ENCODE measurements at places on chromosomes 4 and X.

DNA sequence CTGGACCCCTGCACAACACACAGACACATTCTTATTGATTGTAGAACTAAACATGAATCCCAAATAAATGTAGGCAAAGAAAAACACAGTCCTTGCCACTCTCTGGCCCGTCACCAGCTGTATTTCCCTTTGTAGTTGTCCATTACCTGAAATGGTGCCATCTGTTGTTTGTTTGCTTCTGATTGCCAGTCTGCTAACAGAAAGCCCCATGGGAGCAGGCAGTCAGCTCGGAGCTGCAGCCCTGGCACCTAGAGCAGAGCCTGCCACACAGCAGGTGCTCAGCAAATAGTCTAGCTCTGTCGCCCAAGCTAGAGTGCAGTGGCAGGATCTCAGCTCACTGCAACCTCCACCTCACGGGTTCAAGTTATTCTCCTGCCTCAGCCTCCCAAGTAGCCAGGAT, 28.9 kb downstream of the CPLX1 start:
- DNase-seq, result peak; percentile 38

DNA sequence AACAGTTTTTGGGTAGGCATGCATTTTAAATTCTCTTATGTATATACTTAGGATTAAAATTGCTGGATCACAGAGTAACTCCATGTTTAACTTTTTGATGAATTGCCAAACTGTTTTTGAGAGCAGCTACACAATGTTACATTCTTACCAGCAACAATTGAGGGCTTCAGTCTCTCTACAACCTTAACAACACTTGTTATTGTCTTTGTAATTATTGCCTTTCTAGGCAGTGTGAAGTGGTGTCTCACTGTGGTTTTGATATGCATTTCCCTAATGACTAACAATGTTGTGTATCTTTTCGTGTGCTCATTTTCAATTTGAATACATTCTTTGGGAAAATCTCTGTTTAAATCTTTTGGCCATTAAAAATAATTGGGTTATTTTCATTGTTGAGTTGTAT, 17.3 kb upstream of the F11 start:
- DNase-seq, result no peak

GRCh38 chr4:6916587-6917460, 7.2 kb downstream of the TBC1D14 start:
- peak; percentile 58 for DNase-seq

- DNase-seq, result peak; percentile 81
These were observed 21.7 kb upstream of the MFAP3L start for GRCh38 chr4:170047771-170048354.

GRCh38 chr4:45064741-45065140, 338.4 kb upstream of the GNPDA2 start:
- DNase-seq, result no peak

DNA sequence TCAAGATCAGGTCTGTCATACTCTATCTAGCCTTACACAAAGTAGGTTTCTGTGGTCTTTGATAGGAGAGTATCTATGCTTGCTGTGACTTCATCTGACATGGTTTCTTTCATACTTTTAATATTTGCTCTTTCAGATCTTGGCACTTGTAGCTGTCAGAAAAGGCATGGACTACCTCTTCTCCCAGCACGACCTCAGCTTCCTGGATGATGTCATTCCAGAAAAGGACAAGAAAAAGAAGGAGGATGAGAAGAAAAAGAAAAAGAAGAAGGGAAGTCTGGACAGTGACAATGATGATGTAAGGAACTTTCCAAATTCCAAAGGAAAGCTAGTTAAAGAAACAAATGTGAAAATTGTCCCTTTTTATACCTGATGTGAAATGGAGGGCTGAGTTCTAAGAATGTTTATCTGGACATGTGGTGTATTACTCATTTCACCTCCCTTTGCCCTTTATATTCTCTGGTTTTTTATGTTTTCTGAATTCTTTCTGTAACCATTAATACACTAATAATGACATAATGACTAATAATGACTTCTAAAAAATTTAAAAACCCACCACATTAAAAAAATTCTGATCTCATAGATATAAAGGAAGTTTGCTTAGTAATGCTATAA, 221.2 kb downstream of the SLC4A4 start:
- DNase-seq, result no peak

GRCh38 chr4:146245850-146246249, 31.5 kb downstream of the REELD1 start:
- no peak for DNase-seq

DNA sequence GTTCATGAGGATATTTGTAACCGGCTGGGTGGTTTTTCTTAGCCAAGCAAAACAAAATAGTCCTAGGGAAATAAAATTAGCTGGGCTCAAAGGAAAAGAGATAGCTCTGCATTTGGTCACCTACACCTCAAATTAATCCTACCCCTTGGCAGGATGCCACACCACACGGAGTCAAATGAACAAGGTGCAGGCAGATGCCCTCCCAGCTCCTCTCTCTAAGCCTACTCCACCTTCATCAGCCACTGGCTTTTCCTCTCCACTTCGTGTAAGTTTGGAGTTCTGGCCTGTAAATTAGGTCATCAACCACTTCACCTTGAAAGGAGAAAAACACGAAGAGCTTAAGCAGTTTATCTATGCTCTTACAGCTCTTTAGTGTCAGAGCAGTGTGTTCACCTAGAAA, 1.4 kb downstream of the DDIT4L start:
- peak; percentile 72 for DNase-seq

- peak; percentile 45 for DNase-seq
These were observed 67.4 kb downstream of the STX18 start for GRCh38 chr4:4474476-4474875.

DNA sequence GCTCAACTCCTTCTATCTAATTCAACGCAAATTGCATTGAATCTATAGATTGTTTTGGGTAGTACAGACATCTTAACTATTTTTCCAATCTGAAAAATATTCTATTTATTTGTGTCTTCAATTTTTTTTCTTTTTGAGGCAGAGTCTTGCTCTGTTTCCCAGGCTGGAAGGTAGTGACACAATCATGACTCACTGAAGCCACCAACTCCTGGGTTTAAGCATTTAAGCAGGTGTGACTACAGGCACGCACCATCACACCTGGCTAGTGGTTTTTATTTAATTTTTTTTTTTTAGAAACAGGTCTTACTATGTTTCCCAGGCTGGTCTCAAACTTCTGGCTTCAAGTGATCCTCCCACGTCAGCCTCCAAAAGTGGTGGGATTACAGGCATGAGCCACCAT, 98.3 kb downstream of the GK start:
- no peak for DNase-seq

GRCh38 chr4:81826335-81826734, 354.6 kb upstream of the RASGEF1B start:
- DNase-seq, result no peak

- no peak for DNase-seq
These were observed 63.9 kb downstream of the HAND2 start for GRCh38 chr4:173466101-173466500.

DNA sequence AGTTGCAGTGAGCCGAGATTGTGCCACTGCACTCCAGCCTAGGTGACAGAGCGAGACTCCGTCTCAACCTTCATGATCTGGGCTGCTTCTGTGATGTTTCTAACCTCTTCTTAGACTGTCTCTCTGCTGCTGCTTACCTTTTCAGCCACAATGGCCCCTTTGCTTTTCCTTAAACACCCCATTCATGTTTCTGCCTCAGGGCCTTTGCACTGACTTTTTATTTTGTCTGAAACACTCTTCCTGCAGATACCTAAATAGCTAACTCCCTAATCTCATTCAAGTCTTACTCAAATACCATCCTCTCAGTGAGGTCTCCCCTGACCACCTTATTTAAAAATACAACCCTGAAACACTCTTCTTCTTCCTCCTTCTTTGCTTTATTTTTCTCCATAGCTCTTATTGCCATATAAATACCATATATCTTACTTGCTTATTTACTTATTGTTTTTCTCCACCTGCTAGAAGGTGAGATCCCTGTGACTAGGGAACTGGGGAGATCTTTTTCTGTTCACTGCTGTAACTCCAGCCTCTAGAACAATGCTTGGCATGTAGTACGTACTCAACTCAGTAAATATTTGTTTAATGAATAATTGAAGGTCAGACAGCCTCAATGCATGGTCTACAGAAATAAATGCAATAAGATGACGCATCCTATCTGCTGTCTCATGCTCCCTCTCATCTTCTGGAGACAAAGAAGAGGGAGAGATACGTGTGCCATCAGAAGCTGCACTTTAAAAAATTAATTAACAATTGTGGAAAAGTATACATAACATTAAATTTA, 43.8 kb upstream of the SETD7 start:
- no peak for DNase-seq

GRCh38 chr4:129490516-129490915, 394.6 kb downstream of the C4orf33 start:
- no peak for DNase-seq

- DNase-seq, result no peak
These were observed 59.8 kb downstream of the ARSJ start for GRCh38 chr4:113919611-113920010.

DNA sequence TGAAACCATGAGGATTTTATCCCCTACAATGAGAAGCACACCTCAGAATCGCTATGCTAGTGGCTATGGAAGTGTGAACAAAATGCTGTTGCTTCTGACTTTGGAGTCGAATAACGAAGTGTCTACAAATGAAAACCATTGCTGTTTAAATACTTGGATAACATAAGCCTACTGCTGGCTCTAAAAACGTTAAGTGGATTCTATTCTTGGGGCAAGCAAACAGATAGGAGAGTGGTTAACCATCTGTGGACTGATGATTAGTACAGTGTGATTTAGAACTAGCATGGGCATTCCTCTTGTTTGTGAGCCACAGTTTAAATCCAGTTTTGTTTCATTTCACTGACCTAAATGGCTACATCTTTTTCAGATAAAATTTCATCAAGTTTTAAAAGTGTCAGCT, 109.7 kb upstream of the PNPLA4 start:
- peak; percentile 55 for DNase-seq

DNA sequence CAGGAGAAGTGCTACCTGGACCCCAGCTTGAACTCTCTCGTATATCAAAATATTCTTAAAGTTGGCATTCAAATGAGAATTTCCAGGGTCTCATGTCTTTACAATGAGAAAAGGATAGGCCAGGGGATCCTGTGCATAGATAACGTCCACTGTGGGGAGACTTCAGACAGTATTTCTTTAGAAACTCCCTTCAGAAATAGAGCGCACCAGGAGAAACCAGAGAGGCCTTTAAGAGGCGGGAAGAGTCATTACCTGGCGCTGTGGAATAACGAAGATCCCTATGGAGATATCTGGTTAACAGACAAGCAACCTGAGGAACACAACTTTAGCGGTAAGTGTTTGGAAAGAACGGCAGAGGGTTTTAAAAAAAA, 600 bp downstream of the RADX start:
- no peak for DNase-seq

DNA sequence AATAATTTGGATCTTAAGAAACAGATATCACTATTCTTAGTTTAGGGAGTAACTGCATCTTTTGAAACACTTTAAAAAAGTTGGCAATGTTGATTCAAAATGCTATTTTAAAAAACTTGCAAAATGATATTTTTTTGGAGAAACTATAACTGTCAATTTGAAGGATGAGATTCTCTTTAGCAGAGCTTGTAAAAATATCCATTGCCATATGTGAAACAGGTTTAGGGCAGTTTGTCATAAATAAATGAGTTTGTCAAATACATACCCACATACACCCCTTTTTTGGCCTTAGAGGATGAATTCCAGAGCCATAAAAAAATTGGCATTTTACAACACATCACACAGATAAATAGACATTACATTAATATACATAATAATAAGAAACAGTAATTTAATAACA, 174.6 kb downstream of the BMPR1B start:
- DNase-seq, result no peak

DNA sequence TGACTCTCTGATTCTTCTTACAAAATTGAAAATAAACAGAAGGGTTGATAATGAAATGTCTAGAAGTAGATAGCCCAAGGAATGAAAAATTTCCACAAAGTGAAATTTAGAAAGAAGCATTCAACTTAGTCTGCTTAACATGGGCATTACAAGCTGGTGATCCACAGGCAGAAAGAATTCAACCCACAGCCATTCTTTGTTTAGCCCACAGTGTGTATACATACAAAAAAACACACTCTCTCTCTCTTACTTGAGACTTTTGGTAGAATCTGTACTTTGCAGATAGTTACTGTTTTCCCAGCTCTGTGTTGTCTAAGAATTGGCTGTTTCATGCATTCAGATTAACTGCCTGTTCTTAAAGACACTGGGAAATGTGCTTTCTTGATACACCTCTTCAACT, 159.8 kb downstream of the SLC4A4 start:
- DNase-seq, result no peak

- DNase-seq, result no peak
These were observed 45.0 kb downstream of the ETDC start for GRCh38 chrX:135354288-135354687.

GRCh38 chr4:26206999-26207398, 113.8 kb upstream of the RBPJ start:
- peak; percentile 20 for DNase-seq

GRCh38 chrX:68677998-68678397, 30.5 kb downstream of the STARD8 start:
- DNase-seq, result no peak

DNA sequence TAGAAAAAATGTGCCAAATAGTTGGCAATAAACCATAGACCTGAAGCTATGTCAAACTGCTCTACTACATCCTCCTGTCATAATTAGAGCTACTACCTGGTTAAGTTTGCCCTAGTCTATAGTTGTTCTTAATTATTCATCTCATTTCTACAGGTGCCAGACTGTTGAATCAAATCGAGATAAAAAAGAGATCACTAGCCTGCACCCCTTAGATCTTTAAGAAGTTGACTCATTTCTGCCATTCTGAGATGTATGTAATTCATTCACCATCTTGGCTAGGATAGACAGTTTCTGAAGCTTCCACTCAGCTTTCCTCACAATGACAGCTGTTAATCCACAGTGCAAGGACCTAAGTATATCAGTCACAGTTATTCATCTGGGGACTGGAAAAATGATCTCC, 452.1 kb upstream of the BOD1L1 start:
- no peak for DNase-seq

DNA sequence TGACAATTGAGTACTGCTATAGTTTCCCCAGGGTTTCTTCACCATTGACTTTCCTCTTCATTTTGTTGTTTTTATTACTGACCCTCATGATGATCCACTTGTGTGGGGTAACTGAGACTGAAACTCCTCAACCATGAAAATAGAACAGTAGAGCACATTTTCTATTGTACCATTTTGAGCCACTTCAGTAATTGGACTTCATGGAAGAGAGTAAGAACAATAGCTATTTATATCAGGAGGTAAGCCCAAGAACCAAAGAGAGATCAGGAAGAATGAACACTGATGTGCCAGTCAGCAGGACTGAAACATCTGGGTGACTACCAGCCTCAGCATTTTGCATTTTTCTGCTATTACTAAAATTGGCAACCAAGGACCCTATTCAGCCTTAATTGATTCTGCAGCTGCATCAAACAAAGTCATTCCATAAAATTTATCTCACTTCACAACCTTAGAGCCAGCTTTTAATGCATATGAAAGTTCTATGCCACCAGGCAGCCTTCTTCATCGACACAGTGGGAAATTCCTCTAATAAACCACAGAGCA, 151.4 kb downstream of the BANK1 start:
- no peak for DNase-seq

GRCh38 chr4:88818631-88819470, 121.2 kb upstream of the NAP1L5 start:
- peak; percentile 71 for DNase-seq
